Fibroblast of villous mesenchyme (primary cell): ENCODE measurements at places on chromosomes 12 and 14. TPM values are rescaled to one million over a fixed set of nuclear protein-coding genes. Genes with fewer than 3 reads are reported as not detected.

MSI1 gene
- not detected in 2 replicates for total RNA-seq

- no peak for DNase-seq
Measured at GRCh38 chr14:71135911-71136310, 228.7 kb downstream of the PCNX1 start.

- no peak for DNase-seq
Measured at GRCh38 chr14:72774141-72774540, 119.8 kb downstream of the DPF3 start.

DNA sequence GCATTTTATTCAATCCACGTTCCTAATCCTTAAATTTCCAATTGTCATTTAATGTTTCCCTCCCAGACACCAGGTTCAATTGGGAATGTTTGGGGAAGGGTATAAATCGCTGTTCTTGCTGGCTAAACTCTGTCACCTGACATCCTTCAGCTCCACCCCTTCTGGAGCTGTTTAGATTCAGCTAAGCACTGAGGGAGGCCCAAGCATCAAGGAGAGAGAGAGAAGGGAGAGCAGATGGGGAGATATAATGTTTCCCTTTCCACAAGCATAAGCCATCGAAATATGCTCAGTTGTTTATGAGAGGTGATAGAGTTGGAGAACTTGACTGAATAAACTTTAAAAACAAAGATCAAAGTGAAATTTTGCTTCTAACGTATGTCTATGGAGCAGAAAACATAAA is 1.8 kb downstream of the ABCC9 start:
- DNase-seq: no peak

DNA sequence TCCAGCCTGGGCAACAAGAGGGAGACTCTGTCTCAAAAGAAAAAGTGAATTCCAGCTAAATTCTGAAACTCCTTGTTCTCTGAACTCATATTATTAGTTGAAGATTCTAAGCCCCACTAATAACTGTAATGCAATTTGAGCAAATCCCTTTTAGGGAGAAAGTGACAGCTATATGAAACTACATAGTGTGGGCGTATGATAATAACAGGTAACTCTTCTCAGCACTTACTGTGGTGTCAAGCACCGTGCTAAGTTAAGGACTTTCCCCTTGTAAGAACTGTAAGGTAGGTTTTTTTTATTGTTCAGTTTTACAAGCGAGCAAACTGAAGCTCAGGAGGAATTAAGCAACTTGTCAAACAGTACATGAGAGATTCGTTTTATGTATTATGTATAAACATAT is 5.4 kb downstream of the ANKRD13A start:
- no peak for DNase-seq

PRH1 gene
- 30.2 and 32.9 TPM in 2 replicates for total RNA-seq

- no peak for DNase-seq
Measured at GRCh38 chr12:3928538-3929184, 55.5 kb upstream of the PARP11 start.

MTERF2 gene
- total RNA-seq: 3.9 and 7.3 TPM in 2 replicates

DNA sequence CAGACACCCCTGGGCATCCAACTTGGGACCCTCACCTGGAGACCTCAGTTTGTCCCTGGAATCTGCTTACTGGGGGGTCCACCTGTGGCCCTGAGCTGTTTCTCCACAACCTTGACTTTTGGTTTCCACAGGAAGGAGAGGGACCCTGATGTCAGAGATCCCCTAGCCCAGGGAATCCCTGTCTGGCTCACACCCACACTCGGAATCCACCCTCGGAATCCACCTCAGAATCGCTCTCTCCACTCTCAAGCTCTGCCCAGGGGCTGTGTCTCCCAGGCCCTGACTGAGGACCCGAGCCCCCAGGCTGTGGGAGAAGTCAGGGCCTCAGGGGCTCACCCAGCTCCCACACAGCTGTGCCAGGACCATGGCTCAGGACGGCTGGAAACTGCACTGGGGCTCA is 17.4 kb downstream of the LTBP2 start:
- DNase-seq: no peak

DNA sequence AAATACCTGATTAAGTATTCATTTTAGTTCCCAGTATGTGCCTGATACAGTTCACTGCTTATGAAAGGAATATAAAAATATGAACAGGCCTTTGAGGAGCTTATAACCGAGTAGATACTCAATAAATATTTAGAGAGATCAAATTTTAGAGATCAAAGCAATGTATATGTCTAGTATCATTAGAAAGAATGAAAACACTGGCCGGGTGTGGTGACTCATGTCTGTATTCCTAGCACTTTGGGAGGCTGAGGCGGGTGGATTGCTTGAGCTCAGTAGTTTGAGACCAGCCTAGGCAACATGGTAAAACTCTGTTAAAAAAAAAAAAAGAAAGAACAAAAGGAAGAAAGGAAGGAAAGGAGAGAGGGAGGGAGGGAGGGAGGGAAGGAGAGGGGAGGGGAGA is 113.2 kb upstream of the EEA1 start:
- no peak for DNase-seq

DNA sequence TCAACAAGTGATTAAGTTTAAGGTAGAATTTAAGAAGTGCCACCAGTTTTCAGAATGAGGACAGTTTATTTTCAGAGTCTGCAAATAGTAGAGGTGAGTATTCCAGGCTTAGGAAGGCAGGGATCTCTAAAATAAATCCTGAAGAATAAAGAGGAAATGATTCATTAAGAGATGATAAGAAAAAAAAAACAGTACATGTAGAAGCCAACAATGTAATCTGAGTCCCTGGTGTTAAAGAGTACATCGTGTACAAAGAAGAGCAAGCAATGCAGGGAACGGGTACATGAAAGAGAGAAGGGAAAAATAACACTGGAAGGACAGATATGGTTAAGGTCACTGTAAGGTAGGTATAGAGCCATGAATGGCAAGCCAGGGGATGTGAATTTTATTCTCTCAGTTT is 95.2 kb upstream of the FOXG1 start:
- DNase-seq: no peak

DNA sequence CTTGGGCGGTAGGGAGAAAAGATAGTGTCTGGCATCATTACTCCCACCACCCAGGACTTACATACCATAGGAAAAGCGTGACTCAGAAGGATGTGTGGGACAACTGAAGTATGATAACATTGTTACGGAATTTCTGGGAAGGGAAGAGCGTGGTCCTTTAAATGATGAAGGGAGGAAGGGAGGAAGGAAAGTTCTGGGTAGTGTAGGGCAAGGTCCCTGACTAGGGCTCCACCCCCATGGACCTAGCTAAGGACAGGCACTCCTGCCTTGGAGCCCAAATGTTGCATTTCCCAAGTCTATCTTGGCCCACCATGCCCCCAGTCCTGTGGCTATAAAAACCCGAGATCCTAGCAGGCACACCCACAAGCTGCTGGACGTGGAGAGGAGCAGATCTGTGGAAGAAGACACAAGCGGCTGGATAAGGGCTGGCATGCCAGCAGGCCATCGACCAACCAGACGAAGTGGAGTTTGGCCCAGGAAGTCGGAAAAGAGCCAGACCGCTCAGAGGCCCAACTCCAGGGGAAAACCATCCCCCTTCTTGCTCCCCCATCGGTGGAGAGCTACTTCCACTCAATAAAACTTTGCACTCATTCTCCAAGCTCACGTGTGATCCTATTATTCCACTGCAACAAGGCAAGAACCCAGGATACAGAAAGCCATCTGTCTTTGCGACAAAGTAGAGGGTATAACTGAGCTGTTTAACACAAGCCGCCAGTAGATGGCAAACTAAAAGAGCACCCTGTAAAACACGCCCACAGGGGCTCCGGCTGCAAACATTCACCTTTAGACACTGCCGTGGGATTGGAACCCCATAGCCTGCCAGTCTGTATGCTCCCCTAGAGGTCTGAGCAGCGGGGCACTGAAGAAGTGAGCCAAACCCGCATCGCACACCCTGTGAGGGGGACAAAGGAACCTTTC is 23.0 kb upstream of the RAB21 start:
- peak; percentile 22 for DNase-seq

- DNase-seq: peak; percentile 96
Measured at GRCh38 chr12:131860472-131861260, 32.5 kb downstream of the MMP17 start.

DNA sequence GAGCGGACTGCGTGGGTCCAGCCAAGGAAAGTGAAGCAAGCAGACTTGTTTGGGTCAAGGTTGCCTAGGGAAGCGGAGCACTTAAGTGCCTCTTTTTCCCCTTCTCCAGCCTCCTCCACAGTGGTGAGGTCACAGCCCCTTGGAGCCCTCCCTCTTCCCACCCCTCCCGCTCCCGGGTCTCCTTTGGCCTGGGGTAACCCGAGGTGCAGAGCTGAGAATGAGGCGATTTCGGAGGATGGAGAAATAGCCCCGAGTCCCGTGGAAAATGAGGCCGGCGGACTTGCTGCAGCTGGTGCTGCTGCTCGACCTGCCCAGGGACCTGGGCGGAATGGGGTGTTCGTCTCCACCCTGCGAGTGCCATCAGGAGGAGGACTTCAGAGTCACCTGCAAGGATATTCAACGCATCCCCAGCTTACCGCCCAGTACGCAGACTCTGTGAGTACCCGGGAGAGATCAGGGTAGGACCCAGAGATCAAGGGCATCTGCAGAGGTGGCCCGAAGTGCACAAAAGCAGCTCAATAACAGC is at the start of gene TSHR:
Gene TSHR (plus strand): TSS at position 206 of the 526 bp plus-strand sequence. CDS start 60 bp downstream, at position 266.
- peak; percentile 5 for DNase-seq

- peak; percentile 63 for DNase-seq
Measured at GRCh38 chr14:50402965-50403364, 6.3 kb upstream of the CDKL1 start.

PRIMA1 gene
- total RNA-seq: not detected in 2 replicates

GPD1 gene
- total RNA-seq: under 0.01 TPM in 1 of 2 replicates, not detected in the other

GRCh38 chr14:95197551-95197950 is 40.2 kb upstream of the DICER1 start:
- DNase-seq: no peak

DIO3 gene
- total RNA-seq: not detected in 2 replicates

OTOGL gene
- under 0.01 TPM in 2 replicates for total RNA-seq

DNA sequence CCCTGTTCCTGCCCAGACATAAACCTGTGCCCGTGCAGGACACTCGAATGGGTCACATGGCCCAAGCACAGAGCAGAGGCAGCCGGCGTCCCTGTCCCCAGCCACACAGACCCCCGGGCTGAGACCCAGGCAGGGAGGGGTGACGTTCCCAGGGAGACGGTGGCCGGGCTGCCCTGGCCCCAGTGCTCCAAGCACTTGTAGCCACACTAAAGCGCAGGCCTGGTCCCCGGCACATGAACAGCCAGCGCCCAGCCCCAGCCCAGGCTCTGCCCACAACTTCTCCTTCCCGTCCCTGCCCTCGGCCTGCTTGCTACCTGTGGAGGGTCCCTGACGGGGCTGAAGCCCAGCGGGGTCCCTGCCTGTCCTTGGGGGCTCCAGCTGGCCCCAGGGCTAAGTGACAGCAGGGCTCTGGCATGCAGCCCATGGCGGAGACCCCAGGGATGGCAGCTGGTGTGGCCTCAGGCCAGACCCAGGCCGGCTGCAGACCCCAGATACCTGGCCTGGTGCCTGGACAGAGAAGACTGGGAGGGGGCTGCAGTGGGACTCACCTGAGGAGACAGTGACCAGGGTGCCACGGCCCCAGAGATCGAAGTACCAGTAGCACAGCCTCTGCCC is 338.4 kb downstream of the TMEM121 start:
- no peak for DNase-seq

TMEM233 gene
- total RNA-seq: not detected in 2 replicates

SIX6 gene
- total RNA-seq: not detected in 2 replicates

KLHDC1 gene
- 2.6 and 3.0 TPM in 2 replicates for total RNA-seq

DNA sequence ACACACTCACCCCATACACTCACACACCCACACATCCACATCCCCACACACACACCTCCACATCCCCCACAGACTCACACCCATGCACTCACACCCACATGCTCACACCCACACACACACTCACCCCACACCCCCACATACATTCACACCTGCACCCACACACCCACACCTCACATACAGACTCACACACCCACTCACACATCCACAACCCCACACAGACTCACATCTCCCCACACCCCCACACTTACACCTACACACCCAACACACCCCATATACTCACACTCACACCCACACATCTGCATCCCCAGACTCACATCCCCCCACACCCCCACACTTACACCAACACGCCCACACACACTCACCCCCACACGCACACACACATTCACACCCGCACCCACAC is 171.8 kb downstream of the GLT1D1 start:
- DNase-seq: no peak

GRCh38 chr12:33000016-33000415 is 103.4 kb upstream of the PKP2 start:
- no peak for DNase-seq

DNA sequence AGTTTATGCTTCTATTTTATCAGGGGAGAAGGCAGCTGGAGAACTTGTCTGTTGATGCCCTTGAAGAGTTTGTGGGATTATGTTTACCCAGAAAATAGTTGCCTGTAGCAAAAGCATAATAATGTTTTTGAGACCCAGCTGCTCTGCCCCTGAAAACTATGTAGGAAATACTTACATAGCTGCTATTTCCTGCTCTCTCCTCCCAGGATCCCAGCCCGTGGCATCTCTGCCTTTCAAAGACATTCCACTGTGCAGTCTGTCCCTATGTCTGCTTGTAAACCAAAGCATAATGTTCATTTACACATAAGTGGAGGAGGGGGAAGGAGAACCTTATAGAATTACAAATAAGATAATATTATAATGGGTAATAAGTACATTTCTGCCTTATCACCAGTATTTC is 198.7 kb downstream of the SYT1 start:
- DNase-seq: no peak

COQ10A gene
- total RNA-seq: 9.0 and 12.5 TPM in 2 replicates

TRHDE gene
- 20.9 and 33.7 TPM in 2 replicates for total RNA-seq

GRCh38 chr12:120951-121350 is 54.4 kb downstream of the IQSEC3 start:
- no peak for DNase-seq

DNA sequence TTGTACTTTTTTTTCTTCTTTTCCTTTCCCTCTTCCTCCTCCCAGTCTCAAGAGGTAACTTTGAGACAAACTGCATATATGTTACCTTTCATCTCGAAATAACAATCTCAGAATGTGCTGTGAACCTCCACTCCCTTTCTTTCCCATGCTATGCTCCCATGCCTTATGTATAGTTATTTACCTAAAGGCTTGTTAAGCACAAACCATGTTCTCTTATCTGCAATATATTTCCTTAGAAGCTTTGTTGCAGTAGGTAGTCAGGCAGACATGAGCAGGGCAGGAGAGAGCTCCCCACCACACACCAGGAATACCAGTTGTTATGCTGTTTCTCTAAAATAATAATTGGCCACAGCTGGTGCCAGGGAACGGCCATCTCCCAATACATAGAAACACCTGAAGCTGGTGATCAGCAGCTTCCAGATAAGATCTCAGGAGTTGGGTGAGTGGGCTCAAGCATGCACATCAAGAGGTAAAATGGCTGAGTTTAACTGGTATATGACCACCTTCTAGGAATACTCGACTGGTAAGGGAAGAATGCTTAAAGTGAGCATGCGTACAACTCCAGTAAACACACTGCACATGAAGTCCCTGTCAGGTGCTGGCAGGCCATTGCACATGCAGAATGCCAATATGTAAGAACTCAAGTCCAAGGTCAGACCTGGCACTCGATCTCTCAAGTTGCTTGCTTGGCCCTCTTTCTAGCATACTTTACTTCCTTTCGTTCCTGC is 14.8 kb upstream of the DHRS2 start:
- no peak for DNase-seq

DNA sequence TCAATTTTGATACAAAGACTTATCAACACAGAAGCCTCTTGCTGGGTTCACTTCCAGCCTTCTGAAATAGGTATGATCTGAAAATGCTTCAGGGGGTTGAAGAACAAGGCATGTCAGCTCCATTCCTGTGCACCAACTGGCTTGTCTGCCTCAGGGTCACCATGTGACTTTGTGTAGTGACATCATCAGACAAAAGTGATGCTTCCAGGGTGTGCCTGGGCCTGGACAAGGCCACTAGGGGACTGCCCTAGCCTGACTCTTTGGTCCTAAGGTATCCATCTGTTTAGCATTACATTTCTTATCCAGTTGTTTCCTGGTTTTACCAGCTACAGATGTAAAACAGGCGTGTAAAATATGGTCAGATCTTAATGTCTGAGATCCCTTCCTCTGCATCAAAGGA is 155.6 kb downstream of the CAND1 start:
- no peak for DNase-seq
